Activated CD4-positive, alpha-beta T cell treated with anti-CD3 and anti-CD28 coated beads, Interleukin-2, Interleukin-6, amounts not matched to agents 100 ng/mL and 50 ng/mL, durations not matched to agents 16 hours and 8 hours (primary cell): ENCODE measurements at places on chromosomes 1 and 21.

DNA sequence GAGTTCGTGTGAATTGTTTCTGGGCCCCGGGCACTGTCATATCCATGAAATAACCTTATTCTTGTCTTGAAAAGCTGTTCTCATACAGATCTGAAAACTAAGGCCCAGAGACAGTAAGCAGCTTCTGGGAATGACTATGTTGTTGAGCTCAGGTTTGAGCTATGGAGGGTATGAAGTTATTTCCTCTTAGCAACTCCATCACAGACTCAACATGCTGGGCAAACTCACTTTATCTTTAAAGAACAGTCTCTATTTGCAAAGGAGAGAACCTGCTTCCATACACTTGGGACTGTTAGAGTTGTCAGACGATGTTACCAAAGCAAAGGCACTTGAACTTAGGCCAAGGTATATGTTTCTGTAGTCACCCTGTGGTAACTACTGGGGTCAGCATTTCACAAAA lies 90.0 kb downstream of the GPR88 start:
- DNase-seq: no peak

DNA sequence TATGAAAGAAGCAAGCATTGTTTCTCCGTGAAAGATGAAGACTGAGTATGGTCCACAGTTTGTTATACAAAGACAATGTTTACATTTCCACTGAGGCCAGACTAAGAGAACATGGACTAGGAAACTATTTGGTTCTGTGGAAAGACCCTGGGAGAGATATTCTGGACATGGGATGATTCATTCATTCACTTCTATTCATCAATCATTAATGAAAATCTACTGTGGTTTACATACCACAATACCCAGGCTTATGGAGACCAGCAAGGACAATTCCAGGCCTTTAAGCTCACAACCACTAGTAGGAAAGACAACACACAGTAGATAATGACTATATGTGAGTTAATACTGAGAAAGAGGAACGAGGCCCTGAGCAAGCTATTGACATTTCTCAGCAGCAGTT lies 125.4 kb downstream of the TBX15 start:
- no peak for DNase-seq

GRCh38 chr1:22957066-22957465 lies 15.6 kb downstream of the LACTBL1 start:
- no peak for DNase-seq

DNA sequence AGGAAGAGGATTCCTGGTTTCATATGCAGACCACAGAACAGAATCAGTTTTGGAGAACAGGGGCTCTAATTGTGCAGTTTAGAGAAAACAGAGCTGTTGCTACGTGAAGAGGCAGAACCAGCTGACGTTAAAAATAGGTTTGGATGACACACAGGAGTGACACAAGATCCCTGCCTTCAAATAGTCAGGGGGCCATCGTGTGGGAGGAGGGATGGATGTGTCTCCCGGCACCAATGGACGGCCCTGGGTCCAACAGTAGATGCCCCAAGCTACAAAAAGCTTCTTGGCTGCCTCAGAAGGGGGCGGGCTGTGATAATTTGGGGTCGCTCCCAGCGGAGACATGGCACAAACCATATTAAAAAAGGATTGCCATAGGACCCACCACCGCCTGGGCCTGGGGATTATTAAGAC lies 87.8 kb downstream of the MRPL37 start:
- DNase-seq: no peak

GRCh38 chr1:118661769-118662320 lies 326.3 kb downstream of the TBX15 start:
- DNase-seq: no peak

DNA sequence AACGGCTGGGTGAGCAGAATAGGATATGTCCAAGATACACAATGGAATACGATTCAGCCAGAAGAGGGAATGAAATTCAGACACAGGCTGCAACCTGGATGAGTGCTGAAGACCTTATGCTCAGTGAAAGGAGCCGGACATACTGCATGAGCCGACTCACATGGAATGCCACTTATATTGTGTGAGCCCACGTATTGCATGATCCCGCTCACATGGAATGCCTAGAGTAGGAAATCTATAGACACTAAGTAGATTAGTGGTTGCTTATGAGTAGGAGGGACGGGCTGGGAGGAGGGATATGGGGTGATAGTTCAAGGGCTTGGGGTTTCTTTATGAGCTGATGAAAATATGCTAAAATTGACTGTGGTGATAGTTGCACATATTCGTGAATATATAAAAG lies 26.8 kb downstream of the TMPRSS2 start:
- DNase-seq: no peak

GRCh38 chr21:31926498-31926897 lies 53.7 kb downstream of the HUNK start:
- no peak for DNase-seq

DNA sequence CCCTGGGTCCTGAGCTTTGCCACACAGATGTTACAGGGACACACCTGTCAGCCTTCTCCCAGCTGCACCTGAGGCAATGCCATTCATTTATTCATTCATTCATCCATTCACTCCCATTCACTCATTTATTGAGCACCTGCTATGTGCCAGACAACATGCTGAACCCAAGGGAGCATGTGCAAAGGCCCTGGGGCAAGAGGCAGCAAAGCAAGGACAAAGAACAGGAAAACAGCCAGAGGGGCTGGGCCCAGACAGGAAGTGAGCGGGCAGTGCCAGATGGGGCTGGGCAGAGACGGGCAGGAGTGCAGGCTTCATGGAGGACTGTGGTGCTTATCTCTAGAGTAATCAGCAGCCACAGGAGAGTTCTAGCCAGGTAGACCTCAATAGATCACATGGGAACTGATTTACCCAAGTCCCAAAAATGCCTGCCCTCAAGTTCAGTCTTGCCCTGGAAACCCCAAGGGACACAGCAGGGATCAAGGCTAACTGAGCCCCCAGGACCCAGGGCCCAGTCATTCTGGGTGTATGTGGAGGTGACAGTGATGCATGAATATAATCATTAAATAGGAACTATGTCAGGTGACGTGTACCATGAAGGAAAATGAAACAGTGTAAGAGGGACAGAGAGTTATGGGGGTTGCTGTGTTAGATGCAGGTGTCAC lies 530.3 kb downstream of the MATN1 start:
- DNase-seq: no peak

DNA sequence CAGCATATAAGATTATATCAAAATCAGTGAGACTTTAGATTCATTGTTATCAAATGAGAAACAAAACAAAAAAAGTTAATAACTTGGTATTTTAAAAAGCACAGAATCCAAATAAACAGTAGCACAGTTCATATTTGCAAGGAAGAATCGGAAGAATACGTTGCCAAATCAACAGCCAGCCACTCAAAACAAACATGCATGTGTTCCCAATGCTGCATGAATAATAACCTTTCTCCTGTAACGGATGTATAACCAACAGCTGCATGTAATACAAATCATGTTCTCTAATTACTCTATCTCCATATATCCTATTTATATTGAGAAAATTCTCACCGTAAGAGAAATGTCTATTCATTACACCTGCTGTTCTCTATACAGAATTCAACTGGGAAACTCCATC lies 98.9 kb upstream of the FOXD3 start:
- DNase-seq: no peak

DNA sequence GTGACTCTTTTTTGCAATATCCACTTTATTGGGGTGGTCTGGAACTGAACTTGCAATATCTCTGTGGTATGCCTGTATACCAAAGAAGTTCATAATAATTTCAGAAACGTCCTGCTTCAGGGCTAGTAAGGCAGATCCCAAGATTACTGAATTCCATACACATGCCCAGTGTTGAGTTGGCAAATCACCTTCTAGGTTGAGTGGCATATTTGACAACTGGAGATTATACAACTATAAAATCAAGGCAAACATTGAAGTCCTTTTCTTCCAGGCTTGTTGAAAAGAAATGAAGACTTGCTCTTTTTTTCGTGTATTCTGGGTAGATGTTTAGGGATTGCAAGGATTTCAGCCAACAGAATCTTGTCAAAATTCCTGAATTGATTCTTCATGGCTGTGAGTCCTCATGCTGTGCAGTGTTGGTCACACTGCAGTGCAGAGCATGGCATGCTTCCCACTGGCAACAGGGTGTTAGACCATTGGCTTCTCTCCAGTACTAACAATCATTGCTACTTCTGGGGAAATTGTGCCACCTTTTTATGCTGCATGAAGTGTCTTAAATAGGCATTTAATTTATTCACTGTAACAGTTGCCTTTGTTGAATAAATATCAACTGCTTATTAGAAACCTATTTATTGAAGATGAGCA lies 367.1 kb upstream of the ADGRL4 start:
- DNase-seq: no peak

GRCh38 chr1:13926556-13926955 lies 226.6 kb downstream of the PRDM2 start:
- no peak for DNase-seq

DNA sequence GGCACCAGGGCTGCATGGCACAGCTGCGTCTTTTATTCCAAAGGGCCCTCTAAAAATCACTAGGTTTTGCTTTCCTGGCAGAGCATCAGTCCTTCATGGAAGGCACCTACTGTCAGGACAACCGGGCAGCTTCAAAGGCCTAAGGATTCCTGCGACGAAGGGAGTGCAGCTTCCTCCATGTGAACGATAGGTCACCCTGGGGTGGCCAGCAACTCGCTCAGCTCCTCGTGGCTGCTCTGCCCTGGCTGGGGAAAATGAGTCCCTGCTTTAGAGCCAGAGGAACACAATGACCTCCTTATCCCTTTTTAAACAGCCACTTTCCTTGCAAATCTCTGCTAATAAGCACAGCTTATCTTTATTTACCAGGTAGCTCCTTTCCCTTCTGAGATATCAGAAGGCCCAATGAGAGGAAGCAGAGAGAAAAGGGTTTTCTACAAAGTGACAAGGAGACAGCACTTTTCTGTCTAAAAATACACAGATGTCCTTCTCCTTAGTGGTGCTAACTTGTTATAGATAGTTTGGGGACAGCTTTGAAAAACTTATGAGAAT lies 71.6 kb upstream of the SMYD2 start:
- DNase-seq: no peak

GRCh38 chr1:175033953-175034352 lies 10.7 kb upstream of the MRPS14 start:
- no peak for DNase-seq

GRCh38 chr1:170881268-170882265 lies 53.8 kb upstream of the MROH9 start:
- peak; percentile 1 for DNase-seq

GRCh38 chr21:33686386-33686785 lies 44.1 kb downstream of the ITSN1 start:
- DNase-seq: no peak

DNA sequence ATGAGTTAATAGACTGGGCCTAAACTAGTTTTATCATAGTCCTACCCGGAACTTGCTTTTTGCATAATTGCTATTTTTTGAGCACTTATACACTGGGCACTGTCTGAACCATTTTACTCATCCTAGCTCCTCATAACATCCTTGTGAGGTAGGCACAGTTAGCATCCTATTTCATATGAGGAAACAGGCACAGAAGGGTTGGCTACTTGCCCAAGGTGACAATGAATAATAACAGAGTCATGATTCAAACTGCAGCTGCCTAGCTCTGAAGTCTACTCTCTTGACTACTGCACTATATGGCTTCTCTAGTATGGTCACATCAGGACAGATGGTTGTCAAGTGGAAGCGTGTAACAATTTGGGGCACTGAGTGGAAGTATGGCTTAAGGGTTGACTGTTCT lies 18.2 kb upstream of the RC3H1 start:
- DNase-seq: no peak

DNA sequence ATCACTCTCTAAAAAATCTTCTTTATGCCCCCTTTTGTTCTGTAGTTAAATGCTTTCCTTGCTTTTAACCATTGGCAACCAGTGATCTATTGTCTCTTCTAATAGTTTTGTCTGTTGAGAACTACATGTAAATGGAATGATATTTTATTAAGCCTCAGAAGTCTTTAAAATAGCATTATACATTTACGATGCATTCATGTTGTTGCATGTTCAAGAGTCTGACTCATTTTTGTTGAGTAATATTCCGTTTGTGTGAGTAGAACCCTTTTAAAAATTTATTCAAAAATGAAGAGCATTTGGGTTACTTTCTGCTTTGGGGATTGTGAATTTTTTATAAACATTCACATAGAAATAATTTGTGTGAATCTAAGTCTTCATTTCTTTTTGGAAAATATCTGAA lies 1352.9 kb downstream of the NCAM2 start:
- no peak for DNase-seq

DNA sequence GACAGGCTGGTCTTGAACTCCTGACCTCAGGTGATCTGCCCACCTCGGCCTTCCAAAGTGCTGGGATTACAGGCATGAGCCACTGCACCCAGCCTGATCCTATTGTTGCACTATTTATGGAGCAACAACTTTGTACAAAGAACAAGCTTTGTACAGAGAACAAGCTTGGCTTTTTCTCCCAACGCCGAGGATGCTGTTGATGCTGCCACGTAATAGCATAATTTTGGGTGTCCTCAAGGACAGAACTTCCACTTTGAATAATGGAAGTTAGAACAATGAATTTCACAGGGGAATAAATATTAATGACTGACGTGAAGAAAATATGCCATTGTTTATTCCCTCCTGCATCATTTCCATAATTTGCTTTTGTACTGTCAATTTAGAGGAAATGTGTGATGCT lies 12.8 kb upstream of the RBP7 start:
- DNase-seq: no peak

DNA sequence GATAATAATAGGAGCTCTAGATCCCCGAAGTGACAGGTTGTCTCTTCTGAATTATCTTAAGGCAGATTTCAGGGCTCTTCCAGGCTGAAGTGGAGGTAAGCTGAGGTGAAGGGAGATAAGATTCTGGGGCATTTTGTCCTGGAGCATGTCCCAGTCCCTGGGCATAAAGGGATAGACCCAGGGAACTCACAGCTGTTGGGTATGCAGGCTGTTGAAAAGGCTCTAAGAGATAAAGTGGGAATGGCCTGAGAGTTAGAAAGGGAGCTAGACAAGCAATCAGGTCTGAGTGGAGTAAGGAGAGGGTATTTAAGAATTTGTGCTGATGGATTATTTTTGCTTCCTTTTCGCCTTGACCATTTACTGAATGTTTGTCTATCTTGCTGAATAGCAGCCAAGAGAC lies 123.7 kb downstream of the NOS1AP start:
- DNase-seq: no peak

DNA sequence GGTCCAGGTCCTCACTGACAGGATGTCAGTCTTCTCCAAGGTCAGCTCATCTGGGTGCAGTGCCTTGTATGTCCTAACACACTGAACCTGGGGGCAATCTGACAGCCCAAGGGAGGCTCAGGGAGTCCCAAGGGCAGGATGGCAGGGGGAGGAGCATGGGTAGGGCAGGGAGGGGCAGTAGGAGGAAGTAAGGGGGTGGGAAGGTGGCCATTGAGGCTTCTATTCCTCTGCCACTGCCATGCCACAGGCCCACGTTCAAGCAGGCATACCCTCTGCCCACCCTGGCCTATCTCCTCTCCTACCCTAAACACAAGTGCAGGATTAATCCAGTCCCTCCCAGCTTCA lies 13.3 kb downstream of the ARHGEF19 start:
- no peak for DNase-seq
